ENCODE measurements at places on chromosomes 12 and 14.

DNA sequence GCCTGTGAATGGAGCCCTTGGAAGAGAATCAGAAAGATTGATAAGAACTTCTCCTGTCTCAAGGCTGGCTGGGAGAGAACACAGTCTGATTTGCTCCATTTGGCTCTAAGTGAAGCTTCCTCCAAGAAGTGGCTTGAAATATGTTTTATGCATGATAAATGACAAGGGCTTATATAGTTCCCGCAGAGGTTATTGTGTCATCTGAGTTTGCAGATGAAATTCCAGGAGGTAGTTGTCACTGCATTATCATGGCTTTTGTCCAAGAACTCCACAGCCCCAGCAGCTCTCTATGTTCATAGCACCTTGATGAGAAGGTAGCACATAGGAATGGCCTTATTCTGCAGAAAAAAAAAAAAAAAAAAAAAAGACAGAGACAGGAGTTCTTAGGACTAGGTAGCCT is 108.5 kb downstream of the DACT1 start:
- DNase-seq: no peak

GRCh38 chr12:78931466-78931990 is 67.0 kb downstream of the SYT1 start:
- no peak for DNase-seq

- DNase-seq: no peak
Measured at GRCh38 chr12:123263196-123263817, 8.3 kb downstream of the CDK2AP1 start.

DNA sequence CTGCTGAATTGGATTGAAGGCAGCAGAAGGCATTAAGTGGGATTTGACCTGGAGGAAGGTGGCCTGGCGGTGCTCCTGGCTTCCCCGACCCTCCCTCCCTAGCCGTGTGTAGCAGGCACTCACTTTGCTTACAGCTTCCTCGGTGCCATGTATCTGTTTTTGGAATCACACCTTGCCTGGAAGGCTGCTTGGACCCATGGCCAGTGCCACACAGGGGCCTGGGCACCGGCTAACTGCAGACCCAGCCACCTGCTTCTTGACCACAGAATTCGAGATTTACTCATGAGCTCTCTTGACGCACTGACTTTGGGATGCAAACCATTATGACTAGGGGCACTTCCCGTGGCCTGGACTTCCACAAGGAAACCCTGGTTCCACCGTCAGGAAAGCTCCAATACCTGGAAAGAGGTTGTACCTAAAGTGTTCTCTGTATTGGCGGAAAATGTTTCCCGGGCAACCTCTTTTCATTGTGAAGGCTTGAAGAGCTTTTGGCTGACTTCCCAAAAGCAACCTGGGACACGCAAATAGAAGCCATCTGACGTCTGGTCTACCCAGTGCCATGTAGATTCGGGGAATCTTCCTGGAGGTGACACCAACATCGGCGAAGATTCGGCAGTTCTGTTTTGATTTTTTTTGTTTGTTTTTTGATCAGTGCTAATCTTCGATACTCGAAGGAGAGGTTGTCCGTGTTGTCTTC is 125.6 kb upstream of the RTL1 start:
- no peak for DNase-seq

DNA sequence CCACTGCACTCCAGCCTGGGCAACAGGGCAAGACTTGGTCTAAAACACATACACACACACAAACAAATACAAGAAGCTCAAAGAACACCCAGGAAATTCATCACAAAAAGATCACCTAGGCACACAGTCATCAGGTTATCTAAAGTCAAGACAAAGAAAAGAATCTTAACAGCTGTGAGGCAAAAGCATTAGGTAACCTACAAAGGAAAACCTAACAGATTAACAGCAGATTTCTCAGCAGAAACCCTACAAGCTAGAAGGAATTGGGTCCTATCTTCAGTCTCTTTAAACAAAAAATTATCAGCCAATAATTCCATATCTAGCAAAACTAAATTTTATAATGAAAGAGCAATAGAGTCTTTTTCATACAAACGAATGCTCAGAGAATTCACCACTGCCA is 22.4 kb downstream of the CEP83 start:
- DNase-seq: no peak

- no peak for DNase-seq
Measured at GRCh38 chr12:98763656-98764055, 118.6 kb downstream of the APAF1 start.

GRCh38 chr14:72902801-72903530 is 9.1 kb upstream of the DPF3 start:
- DNase-seq: no peak

DNA sequence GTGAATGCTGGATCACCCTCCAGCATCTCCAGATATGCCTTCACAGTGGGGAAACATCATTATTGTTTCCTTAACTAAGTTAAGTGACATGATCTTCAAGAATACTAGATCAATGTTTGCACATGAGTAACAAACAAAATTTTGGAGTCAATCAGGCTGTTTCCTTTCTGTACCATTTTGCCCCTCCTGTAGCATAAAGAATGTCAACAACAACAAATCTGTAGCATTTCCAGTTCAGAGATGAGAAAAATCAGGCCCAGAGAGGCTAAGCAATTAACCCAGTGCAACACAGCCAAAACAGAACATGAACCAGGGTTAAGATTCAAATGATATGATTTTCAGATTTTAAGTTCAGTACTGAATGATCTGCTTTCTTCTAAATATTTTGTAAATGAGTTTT is 31.7 kb downstream of the SRRM4 start:
- no peak for DNase-seq

DNA sequence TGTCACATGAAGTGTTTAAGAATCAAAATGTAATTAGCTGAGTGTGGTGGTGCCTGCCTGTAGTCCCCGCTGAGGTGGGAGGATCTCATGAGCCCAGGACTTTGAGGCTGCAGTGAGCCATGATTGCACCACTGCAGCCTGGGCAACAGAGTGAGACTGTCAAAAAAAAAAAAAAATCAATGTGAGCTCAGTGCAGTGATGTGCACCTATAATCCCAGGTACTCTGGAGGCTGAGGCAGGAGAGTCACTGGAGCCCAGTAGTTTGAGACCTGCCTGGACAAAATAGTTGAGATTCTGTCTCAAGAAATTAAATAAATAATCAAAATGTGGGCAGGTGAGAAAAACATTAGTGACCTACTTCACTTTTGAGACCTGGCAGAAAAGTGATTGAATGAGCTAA is 140.0 kb downstream of the MON2 start:
- no peak for DNase-seq

GRCh38 chr12:109605016-109605415 is 31.4 kb downstream of the MVK start:
- no peak for DNase-seq

- no peak for DNase-seq
Measured at GRCh38 chr14:103563844-103564505, 1.2 kb downstream of the COA8 start.

DNA sequence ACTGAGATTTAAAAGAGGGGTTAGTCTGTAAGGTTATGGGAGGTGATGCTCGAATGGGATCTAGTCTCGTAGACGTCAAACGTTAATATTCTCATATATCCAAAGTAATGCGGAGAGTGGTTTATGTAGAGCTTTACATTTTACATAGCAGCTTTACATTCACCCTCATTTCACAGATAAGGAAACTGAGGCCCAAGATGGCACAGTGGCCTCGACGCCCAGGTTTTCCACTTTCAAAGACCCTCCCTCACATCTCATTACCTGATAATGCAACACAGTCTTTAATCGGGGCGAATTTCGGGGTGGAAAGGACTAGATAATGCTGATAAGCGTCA is 450 bp upstream of the TDG start:
- no peak for DNase-seq

DNA sequence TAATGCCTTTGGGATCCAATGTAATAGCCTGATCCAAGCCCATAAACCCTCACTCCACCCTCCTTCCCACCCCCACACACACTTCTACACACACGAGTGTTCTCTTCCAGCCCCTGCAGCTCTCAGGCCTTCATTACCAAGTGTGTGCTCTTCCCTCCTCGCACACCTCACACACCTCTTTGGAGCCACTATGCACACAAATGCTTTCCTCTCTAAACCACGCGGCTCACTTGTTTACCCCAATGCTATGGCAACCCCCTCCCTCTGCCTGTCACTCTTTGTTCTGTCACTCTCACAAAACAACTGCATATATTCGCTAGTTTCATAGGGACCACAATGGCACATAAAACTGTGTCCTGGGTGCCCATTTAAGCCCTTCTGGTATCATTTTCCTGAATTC is 35.1 kb downstream of the PPP2R5E start:
- no peak for DNase-seq

GRCh38 chr14:98138666-98139065 is 1133.3 kb downstream of the BCL11B start:
- peak; percentile 83 for DNase-seq

- DNase-seq: no peak
Measured at GRCh38 chr14:28875934-28876571, 109.5 kb downstream of the FOXG1 start.

DNA sequence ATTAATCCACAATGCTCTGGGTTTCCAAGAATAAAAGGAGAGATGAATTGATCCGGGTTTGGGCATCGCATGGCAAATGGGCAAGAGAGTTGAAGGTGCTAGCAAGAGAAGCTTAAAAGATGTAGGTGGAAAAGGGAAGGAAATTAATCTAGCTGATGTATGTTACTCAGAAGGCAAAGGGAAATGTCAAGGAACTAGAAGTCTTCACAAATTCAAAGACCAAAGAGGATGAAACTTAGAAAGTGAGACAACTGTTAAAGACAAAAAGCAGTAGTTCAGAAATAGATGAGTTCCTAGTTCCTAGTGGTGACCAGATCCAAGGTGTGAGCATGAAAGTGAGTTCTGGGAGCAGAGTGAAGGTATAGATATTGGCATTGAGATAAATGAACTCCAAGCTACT is 228.3 kb downstream of the SEC23A start:
- no peak for DNase-seq

- no peak for DNase-seq
Measured at GRCh38 chr14:39268393-39268792, 34.7 kb downstream of the MIA2 start.

GRCh38 chr12:124498275-124499189 is 68.9 kb downstream of the NCOR2 start:
- DNase-seq: no peak

DNA sequence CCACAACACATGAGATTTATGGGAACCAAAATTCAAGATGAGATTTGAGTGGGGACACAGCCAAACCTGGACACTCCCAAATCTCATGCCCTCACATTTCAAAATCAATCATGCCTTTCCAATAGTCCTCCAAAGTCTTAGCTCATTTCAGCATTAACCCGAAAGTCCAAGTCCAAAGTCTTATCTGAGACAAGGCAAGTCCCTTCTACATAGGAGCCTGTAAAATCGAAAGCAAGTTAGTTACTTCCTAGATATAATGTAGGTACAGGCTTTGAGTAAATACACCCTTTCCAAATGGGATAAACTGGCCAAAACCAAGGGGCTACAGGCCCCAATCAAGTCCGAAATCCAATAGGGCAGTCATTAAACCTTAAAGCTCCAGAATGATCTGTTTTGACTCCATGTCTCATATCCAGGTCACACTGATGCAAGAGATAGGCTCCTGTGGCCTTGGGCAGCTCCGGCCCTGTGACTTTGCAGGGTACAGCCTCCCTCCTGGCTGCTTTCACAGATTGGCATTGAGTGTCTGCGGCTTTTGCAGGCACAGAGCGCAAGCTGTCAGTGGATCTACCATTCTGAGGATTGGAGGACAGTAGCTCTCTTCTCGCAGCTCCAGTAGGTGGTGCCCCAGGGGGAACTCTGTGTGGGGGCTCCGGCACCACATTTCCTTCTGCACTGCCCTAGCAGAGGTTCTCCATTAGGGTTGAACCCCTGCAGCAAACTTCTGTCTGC is 60.1 kb downstream of the LRIG3 start:
- DNase-seq: no peak

DNA sequence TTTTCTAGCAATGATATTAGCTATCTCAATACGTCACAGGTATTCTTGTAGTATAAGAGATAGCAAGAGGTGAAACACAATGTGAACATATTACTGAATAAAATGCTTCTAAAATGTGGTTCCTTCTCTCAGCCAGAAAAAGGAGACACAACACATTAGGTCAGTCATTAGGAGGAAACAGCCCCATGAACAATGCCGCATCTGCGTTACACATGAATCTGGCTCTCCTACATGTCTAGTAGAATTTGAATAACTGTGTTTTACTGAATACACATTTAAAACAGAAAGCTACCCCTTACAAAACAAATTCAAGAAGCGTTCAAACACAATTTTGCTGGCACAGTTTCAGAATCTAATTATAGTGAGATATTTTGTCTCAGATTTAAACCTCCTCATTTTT is 51.6 kb downstream of the EFCAB11 start:
- no peak for DNase-seq

- DNase-seq: no peak
Measured at GRCh38 chr14:52733824-52734223, 3.9 kb downstream of the STYX start.

DNA sequence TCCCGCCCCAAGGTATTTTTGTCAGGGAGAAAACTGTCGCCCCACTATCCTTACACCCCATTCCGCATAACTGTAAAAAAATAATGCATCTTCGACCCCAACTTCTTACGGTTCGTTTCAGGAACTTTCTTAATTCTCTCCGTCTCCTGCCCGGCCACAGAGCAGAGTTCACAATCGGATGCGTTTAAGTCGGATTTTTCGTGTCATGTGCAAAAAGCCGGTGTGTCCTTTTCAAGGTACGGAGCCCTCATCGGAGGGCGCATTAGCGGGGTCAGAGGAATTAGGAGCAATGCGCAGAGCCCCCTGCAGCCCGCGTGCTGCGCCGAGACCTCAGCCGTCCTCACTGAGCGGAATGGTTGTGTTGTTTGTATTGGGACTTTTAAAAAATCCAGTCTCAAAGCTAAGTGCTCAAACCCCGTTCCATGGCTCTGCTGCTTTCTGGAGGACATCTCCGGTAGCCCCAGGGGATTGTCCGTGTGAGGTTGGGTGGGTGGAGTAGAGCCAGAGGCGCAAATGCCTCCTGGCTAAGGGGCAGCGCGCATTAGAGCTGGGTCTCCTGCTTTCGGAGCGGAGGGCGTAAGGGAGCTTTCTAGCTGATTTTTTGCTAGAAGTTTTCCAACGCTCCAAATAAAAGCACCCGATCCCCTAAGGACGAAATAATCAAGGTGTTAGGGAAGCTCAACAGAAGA is 3.9 kb upstream of the GSC start:
- DNase-seq: no peak

DNA sequence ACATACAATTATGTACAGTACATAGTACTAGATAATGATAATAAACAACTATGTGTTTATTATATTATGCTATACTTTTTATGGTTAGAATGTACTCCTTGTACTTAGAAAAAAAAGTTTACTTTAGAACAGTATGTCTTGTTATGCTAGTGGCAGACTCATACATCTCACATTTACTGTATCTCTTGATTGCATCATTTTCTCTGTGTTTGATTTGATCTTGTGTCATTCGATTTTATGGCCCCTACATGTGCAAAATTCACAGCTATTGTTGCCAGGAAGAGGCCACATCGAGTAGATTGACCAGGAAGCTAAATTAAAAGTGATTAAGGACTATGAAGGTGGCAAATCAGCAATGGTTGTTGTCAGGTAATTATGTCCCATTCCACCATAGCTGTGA is 153.0 kb downstream of the PCNX1 start:
- DNase-seq: no peak
